Brain (organoid and tissue), 16 donors: ENCODE measurements at places on chromosomes 7 and 10. TPM values are rescaled to one million over a fixed set of nuclear protein-coding genes. Genes with fewer than 3 reads are reported as not detected.

The PRR15 gene
- polyA plus RNA-seq, result 0.19 TPM

The PARD3 gene
- polyA plus RNA-seq, result 33.7 TPM

The PON1 gene
- polyA plus RNA-seq, result 28.8 TPM

The RARRES2 gene
- polyA plus RNA-seq, result 33.0 TPM

The DKK1 gene
- 0.92 TPM for polyA plus RNA-seq

The RALA gene
- 39.1 TPM for polyA plus RNA-seq
